ENCODE measurements at places on chromosomes 4 and X.

DNA sequence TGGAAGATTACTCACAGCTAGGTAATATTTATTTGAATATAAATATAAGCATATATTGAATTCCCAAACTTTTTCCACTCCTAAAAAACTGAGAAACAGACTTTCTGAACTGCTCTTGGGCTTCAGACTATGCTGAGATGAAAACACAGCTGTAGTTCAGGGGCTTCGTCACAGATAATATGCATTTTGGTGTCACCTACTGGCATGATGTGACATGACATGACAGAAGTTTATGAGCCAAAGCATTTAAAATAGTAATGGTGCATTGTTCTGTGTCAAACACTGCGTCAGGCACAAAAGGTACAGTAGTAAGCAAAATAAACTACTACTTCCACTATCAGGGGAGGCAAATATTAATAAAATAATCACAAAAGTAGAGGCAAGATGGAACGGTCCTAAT lies 171.3 kb downstream of the BTC start:
- DNase-seq: peak; percentile 11

GRCh38 chrX:48508400-48509244 lies at the start of gene PORCN:
Gene PORCN, plus strand, starts transcription at chrX:48508992. Its CDS starts 829 bp downstream, at chrX:48509821.
- DNase-seq: peak; percentile 81

DNA sequence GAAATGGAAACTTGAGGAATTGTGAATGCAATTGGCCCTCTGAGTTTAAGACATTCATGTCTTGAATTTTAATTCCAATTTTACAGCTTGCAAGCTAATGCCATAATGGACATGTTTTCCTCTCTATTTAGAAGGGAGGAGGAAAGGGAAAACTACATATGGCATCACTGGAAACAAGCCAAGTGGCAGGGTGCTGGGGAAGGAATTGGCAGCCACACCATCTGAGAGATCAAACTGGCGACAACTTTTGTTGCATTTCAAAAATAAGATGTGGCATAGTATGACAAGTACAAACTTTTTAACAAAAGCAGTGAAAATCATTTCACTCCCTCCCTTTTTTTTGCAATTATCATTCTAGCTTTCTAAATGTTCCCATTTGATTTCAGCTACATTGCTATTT lies 615.6 kb downstream of the CENPC start:
- peak; percentile 87 for DNase-seq

GRCh38 chr4:55554453-55555030 lies 7.8 kb upstream of the CLOCK start:
- no peak for DNase-seq

DNA sequence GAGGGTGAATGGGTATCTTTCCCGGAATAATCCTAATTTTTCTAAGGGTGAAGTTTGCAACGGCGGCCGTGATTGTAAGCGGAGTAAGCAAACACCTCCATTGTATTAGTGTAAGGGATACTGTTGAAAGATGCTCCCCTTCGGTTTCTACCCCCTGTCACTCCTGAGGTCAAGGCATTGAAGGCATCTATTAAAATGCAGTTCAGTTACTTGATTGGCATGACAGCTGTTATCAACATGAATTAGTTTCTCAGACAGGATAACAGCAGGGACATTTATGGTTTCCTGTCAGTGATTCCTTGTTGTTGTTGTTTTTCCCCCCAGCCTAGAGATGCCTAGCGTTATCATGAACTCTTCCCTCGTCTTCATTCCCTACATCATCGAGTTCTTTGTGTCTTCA lies 552 bp downstream of the SLC25A14 start:
- DNase-seq: no peak

DNA sequence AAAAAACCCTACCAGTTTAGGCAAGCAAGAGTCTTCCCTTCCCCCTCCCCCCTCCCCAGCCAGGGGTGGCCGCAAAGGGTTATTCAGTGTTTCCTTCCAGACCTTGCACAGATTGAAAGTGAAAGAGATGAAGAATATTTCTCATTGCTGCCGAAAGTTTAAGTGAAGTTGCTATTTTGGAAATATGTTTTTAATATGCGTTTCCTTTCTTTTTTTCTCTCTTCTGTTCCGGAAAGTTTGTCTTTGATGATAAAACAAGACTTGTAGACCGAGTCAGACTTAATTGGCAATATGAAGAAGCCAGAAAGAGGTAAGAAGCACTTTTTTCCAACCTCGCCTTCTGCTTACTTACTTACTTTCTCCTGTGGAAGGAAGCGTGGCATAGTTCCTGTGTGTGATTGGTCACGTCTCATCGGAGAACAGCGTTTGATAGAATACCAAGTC lies 58.5 kb upstream of the CLCN4 start:
- no peak for DNase-seq

GRCh38 chrX:104315555-104315954 lies 60.8 kb upstream of the ESX1 start:
- DNase-seq: no peak
